ENCODE measurements at places on chromosomes 6 and 20.

GRCh38 chr6:26358511-26358981, 6.5 kb upstream of the BTN3A2 start:
- no peak for DNase-seq

GRCh38 chr20:55538261-55538908, 466.9 kb downstream of the CBLN4 start:
- DNase-seq: no peak

DNA sequence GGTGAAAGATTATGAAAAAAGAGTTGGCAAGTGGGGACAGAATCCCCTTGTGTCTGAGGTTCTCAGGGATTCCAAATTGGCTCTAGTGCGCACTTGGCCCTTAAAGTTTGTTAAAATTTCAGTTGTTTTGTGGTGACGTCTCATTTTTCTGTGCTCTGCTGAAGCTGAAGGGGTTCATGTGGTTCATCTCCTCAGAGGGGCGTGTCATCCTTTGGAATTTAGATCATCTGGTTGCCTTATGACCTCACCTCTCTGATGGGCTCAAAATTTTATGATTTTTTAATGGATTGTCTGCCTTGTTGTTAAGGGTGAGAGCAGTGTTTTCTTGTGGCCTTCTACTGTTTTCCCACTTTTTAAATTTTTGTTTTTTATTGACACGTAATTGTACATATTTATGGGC, 20.3 kb downstream of the CYB5R4 start:
- DNase-seq: no peak

GRCh38 chr6:90370493-90370959, 73.9 kb upstream of the BACH2 start:
- peak; percentile 40 for DNase-seq

DNA sequence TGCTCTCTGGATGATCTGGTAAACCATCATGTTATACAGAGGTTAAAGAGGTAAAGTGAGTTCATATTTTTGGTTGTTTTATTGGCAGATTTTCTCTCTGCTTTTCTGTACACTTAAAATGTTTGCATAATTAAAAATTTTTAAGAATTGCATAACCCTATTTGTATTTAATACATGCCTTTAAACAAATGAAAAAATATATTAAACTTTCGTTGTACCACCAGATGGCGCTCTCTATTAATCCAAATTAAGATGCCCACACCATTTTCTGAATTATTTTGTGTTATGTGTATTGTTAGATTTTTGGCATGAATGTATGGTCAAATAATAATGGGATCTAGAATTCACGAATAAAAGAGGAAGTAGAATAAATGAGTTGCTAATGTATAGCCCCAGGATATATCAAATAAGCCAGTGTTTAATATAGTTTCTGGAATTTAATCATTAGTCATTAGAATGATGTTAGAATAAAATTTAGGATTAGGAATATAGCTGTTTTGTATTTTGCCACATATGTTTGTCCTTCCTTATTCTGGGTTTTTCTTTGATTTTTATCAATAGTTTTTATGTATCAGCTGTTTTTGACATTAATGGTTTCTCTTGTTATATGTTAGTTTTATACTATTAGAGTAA, 38.9 kb downstream of the SMAP1 start:
- DNase-seq: peak; percentile 62

DNA sequence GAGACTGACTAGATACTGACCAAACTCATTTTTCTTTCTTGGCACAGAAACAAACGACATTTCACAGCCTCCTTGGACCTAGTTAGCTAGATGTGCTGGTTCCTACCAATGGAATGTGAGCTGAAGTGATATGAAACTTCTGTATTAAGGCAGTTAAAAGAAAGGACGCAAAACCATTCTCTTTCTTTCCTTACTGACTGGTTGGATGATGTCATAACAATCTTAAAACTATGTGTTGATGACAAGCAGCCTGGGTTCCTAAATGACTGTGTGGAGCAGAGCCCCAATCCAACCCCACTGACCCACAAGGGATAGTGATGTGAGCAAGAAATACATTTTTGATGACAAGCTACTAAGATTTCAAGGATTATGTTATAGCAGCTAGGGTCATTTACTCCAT, 35.6 kb downstream of the CEP162 start:
- DNase-seq: no peak

DNA sequence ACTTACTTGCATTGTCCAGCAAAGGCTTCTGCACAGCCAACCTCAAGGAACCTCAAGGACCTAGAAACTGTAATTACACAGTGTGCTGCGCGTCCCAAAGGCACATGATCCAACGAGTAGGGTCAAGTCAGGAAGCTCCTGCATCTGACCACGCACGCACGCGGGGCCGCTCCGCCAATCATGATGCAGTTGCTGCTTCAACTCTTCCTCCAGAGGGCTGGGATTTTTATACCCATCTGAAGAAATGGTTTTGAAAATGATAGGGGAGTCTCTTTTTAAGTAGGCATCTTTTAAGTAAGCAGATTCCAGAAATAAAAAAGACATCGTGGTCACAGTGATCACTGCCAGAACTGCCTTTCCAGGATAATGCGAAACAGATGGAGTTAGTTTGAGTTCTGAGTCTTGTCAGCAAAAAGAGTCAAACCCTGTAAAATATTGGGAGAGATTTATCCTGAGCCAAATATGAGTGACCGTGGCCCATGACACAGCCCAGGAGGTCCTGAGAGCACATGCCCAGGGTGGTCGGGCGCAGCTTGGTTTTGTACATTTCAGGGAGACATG, 34.0 kb downstream of the KIF25 start:
- peak; percentile 85 for DNase-seq

GRCh38 chr6:53634184-53634631, 31.3 kb downstream of the KLHL31 start:
- DNase-seq: no peak

DNA sequence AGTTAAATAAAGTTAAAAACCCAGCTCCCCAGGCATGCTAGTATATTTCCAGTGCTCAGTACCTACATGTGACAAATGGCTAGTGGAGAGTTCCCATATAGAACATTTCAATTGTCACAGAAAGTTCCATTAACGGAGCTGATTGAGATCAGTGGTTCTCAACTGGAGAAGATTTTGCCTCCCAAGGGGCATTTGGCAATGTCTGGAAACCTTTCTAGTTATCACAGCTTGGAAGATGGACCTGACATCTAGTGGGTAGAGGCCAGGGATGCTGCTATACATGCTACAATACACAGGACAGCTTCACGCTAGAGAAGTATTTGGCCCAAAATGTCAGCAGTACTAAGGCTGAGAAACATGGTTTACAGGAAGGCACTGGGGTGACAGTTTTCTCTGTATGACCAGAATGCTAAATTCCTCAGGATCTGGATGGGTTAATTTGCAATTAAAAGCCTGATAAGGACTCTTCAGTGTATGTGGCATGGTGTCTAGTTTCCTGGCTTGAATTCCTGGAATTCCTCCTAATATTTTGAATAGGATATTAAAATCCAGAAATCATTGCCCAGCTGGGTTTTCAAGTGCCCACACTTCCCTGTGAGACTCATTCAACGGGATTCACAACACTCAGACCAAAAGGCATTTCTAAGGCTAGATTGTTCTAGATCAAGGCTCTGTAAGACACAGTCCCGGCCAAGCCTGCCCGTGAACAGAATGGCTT, 84.7 kb upstream of the SALL4 start:
- no peak for DNase-seq

GRCh38 chr20:56171087-56172012, 77.2 kb upstream of the MC3R start:
- no peak for DNase-seq

DNA sequence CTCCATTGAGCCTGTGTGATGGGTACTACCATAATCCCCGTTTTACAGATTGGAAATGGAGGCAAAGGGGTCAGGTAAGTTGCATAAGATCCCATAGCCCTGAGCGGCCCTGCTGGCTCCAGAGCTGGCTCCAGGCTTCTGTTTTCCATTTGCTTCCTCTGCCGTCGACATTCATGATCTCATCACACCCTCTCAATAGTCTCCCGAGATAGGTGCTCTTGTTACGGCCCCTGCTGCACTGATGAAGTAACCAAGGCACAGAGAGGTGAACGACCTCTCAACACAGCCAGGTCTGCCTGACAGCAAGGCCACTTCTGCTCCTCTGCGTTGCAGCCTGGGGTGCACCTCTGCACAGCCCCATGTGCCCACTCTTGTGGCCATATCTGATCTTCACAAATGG, 16.9 kb downstream of the CDH22 start:
- DNase-seq: no peak

DNA sequence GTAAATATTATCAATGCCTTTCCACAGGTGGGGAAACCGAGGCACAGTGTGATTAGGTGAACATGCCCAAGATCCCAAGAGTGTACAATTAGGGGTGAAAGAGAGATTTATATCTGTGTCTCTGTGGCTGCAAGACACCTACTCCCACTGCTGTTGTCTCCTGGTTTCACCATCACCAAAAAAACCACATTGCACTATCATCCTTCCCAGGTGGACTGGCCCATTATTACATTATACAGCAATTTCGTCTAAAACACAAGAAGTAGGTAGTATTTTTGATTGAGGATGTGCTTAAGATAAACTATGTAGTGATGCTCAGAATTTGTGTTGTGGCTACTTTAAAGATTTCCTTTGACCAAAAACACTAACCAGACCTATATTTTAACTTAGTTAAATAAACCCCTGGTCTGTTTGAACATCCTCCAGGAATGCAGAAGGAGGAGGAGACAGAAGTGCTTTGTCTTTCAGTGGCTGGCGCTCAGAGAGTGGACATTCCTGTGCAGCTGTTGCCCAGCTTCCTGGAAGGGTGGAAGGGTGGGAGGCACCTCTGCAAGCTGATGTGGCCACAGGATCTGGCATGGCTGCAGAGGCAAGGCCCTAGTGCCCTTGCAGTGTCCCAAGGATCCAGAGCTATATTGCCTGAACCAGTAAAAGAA, 23.8 kb downstream of the DCBLD1 start:
- DNase-seq: peak; percentile 31

GRCh38 chr6:85362652-85363310, 87.1 kb upstream of the NT5E start:
- peak; percentile 78 for DNase-seq

GRCh38 chr20:62027698-62028321, 37.9 kb downstream of the TAF4 start:
- no peak for DNase-seq

- no peak for DNase-seq
Measured at GRCh38 chr20:51494241-51495110, 48.0 kb downstream of the NFATC2 start.

DNA sequence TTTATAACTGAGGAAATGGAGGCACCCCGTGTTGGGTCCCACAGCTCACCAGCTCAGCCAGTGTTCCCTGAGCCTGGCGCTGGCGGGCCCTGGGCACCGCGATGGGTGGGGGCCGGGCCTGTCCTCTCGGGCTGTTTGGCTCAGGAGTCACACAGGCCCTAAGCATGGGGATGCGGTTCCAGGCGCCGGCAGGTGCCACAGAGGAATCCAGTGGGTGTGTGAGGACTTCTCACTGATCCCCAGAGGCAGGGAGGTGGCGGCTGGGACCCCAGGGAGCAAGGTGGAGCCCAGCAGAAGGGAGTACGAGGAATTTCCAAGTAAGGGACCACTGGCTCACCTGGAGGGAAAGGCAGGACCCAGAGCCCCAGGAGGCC, 57.5 kb downstream of the IRF4 start:
- no peak for DNase-seq

DNA sequence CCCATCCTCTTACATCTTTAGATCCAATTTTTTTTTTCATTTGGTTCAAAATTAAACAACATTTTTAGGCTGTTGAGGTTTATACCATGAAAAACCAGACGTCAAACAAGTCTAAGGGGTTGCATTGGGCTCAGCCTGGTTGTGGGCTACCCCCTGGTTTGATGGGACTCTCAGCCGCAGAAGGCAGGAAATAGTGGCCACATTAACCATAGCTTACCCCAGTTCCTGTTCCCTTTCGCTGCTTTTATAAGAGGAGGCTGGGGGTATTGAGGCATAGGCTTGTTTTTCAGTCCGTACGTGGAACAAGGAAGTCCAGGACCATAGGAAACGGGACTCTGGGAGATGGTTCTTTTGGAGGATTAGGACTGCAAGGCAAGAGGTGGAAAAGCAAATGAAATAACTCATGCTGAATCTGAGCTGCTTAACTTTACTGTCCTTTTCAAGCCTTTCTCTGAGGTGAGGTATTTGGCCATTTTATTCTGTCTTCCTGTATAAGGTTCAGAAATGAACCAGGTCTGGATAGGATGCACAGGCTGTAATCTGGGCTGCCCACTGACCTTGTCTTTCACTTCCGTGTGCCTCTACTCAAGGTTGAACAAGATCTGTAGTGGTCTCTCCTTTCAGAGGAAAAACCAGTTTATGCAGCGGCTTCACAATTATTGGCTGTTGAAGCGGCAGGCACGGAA, 7.7 kb downstream of the BRPF3 start:
- no peak for DNase-seq

DNA sequence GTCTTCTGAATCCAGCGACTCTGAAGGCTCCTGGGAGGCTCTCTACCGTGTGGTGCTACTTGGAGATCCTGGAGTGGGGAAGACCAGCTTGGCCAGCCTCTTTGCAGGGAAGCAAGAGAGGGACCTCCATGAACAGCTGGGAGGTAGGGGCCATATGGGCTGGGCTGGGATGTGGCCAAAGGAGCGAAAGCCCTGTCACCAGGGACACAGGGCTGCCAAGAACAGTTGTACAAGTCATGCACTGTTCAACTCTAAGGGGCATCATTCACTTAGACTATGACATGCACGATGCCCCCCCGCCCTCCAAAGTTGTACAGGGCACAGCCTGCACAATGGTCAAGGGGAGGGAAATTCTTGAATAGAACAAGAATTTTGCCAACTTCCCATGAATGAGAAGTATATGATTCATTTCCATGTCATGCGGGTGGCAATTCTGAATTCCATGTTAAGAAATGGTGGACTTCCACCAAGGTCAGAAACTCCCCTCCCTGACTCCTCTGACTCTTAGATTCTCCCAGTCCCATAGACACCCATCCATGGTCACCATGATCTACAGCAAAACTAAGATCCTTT, 1.6 kb downstream of the REM1 start:
- no peak for DNase-seq
